ENCODE measurements at places on chromosomes 3 and 15. TPM values are rescaled to one million over a fixed set of nuclear protein-coding genes. Genes with fewer than 3 reads are reported as not detected.

Gene C2CD4A
- 0.20 TPM for polyA plus RNA-seq

GRCh38 chr3:37453393-37454389 lies 279.3 kb upstream of the LRRFIP2 start:
- no peak for DNase-seq

Gene RTP1
- polyA plus RNA-seq = not detected

DNA sequence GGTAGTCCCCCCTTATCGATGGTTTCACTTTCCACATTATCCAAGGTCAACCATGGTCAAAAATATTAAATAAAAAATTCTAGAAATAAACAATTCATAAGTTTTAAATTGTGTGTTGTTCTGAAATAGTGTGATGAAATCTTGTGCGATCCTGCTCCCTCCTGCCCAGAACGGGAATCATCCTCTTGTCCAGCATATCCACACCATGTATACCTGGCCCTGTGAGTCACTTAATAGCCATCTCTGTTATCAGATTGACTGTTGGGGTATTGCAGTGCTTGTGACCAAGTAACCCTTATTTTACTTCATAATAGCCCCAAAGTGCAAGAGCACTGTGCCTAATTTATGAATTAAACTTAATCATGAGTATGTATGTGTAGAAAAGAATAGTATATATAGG lies 19.1 kb downstream of the FAM81A start:
- no peak for DNase-seq

DNA sequence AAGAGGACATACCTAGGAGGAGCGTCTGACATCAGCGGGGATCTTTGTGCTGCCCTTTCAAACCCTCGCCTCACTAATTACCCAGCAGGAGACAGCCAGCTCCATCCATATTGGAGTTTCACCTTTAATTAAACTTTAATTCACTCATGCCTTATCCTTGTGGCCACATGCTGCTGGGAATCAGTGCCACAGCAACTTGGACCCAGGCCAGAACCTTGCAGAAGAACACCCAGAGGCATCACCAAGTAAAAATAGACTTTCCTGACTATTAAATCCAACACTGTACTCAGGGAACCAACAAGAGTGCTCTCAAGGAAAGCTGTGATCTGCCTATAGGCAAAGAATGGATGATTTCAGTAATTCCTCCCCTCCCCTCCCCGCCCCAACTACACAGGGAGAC lies 23.9 kb downstream of the EIF1B start:
- DNase-seq = no peak

- no peak for DNase-seq
Observed at GRCh38 chr3:190533511-190534281, 19.8 kb downstream of the IL1RAP start.

GRCh38 chr15:71562251-71562650 lies 248.1 kb upstream of the NR2E3 start:
- DNase-seq = no peak
